Fibroblast of skin of right quadriceps (primary cell): ENCODE measurements at places on chromosomes 11 and 22.
A peak's percentile ranks its signal among the peaks of the same experiment; 100 is the strongest.

GRCh38 chr11:113373306-113373705 is 14.3 kb upstream of the ANKK1 start:
- DNase-seq, result peak; percentile 50

DNA sequence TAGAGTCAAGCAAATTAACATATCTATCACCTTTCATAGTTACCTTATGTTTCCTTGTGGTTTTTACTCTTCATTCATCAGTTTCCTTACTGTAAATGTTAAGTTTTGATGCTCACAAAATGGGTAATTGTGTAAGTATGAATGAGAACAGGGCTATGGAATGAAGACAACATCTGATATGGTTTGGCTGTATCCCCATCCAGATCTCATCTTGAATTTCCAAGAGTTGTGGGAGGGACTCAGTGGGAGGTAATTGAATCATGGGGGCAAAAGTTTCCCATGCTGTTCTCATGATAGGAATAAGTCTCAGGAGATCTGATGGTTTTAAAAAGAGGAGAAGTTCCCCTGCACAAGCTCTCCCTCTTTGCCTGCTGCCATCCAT is 107.6 kb downstream of the CCDC34 start:
- DNase-seq, result peak; percentile 96

- no peak for DNase-seq
These were observed 38.2 kb downstream of the CSRP3 start for GRCh38 chr11:19163617-19164016.

- DNase-seq, result no peak
These were observed 21.0 kb upstream of the HTATIP2 start for GRCh38 chr11:20342347-20343141.

DNA sequence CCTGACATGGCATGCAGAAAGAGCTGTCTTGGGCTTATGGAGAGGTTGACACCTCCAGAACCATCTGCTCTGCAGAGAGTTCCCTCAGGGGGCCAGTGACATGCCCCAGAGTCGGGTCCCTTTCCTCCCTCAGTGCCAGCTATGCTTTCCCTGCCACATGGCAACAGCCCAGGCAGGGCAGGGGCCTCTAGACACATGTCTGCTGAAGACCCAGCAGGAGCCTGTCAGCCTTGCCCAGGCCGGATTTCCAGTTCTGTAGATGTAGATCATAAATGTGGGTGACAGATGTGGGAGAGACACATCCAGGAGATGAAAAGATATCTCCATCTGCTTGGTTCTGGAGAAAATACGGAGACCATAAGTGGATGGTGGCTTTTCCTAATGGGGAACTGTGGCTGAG is 25.5 kb downstream of the NAV2 start:
- DNase-seq, result no peak

GRCh38 chr11:33912405-33913361 is 20.8 kb upstream of the LMO2 start:
- peak; percentile 93 for DNase-seq

DNA sequence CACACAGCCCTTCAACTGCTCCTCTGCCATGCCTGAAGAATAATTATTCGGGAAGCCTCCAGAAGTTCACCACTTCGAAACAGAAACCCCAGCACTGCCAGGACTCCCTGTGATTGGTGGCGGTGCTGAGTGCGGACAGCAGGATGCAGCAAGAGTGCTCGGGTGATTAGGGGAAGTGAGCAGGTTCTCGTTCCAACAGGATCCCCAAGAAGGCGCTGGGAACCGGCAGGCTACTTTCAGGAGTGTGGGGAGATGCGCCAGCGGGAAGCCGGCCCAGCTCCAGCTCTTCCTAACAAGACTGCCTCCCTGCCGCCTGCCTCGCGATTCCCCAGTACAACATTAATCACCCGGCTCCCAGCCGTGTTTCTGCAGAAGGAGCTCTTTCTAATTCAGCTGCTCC is 630.2 kb downstream of the BRD1 start:
- no peak for DNase-seq

DNA sequence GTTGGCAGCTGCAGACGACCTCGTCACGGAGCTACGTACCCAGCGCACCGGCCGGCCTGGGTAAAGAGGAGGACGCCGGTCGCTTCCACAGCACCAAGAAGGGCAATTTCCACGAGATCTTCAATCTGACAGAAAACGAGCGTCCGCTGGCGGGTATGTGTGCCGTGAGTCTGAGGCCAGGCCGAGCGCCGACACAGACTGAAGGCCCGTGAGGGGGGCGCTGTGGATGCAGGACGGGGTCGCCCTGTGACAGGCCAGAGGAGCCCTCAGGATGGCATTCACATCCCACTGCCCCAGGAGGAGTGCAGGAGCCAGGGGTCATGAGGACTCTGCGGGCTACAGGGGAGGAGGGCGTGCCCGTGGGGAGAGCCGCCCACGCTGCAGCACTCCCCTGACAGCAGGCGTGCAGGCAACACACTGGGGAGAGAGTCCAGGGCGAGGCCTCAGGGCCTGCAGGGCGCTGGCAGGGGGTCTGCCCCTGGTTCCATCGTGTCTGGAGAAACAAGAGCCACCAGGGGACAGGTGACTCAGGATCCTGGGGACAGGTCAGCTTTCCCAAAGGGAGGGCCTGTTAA is 53.6 kb downstream of the GRAMD4 start:
- DNase-seq, result no peak

DNA sequence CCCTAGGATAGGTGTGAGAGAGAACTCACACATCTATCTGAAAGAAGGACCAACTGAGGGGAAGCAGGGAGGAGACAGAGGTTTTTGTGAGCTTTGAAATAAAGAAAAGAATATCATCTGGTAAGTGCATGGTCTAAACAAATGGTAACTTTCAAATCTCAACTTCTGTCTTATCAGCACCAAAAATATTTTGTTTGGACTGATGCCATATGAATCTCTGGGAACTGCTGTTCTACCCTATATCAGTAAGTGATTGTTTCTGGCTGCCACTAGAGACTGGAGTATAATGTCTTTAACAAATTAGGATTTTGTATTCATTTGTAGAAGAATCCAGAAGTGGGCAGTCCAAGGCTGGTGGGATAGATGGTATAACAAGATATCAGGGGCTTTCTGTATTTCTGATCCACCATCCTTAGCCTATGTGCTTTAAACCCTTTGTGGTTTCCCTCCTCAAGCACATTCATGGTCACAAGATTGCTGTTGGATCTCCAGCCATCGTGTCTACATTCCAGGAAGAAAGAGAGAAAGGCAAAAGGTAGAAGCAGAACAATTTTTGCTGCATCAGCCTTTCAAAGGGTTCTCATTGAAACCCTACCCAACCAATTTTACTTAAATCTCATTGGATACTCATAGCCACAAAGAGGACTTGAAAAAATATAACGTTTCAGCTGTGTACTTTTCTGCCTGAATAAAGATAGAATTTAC is 4.7 kb downstream of the HEPHL1 start:
- DNase-seq, result no peak

- DNase-seq, result no peak
These were observed 44.1 kb downstream of the IGLL5 start for GRCh38 chr22:22931557-22932270.

DNA sequence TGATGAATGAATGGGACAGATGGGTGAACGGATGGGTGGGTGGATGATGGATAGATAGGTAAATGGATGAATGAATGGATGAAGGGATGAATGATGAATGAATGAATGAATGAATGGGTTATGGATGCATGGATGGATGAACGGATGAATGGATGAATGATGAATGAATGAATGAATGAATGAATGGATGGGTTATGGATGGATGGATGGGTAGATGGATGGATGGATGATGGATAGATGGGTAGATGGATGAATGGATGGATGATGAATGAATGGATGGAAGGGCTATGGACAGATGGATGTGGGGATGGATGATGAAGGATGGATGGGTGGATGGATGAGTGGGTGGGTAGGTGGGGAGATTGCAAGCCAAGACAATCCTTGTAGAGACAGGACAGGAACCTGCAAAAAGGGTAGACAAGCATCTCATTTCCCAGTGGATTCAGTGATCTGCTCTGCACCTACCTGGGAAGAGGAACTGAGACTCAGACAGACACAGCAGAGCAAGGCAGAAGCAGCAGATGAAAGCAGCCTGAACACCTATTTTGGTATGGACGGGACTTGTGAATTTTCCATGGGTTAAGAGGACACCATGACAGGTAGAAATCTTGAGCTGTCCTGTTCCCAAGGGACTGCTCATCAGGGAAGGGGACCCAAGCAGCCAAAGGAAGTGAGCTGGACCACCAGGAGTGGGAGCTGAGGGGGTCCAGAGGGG is 68.0 kb downstream of the EFCAB6 start:
- DNase-seq, result no peak

GRCh38 chr11:126341760-126342161 is 13.7 kb upstream of the ST3GAL4 start:
- DNase-seq, result peak; percentile 97

DNA sequence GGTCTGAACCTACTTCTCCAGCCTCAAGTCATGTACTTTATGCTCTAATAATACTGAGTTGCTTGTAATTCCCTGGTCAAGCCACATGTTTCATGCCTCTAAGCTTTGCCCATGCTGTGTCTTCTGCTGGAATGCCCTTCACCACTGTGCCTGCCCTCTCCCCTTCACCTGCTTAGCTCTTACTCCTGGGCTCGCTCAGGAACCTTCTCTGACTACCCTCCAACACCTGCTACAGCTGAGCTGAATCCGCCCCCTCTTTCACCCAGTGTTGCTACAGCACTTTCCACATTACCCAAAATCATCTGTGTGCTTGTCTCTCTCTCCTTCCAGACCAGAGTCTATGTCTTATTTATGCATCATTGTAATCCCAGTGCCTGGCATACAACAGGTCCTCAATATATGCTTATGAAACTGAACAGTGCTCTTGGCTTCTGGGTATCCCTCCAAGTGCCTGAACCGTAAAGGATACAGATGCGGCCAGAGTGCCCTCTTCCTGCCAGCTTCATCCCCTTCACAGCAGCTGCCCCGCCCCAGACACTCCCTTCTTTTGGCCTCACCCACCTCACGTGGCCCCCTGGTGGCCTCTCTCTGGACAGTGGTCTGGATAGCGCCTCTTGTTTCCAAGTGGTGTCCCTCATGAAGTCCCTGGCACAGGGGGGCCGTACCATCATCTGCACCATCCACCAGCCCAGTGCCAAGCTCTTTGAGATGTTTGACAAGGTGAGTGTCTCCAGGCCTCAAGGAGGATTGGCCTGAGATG is 7.1 kb downstream of the ABCG4 start:
- DNase-seq, result no peak

DNA sequence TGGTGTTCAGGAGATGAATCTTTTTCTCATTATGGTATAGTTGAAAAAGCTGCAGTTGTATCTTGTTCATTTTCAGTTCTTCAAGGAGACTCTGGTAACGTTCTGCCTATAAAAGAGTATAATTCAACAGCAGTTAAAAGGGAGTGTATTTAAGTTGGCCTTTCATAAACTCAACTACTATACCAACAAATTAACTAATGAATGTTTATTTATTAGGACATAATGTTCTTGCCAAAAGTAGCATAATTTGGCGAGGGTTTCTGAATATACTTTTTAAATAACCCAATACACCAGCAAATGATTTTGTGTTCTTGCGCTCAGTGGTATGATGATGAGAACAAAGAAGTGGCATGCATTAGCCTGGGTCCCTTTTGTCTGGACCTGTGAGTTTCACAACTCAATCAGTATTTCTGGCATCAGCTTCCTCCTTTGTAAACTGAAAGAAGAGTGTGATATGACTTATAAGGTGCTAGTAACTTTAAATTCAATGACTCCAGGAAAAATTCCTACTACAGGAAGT is 10.9 kb downstream of the SMC1B start:
- DNase-seq, result no peak

DNA sequence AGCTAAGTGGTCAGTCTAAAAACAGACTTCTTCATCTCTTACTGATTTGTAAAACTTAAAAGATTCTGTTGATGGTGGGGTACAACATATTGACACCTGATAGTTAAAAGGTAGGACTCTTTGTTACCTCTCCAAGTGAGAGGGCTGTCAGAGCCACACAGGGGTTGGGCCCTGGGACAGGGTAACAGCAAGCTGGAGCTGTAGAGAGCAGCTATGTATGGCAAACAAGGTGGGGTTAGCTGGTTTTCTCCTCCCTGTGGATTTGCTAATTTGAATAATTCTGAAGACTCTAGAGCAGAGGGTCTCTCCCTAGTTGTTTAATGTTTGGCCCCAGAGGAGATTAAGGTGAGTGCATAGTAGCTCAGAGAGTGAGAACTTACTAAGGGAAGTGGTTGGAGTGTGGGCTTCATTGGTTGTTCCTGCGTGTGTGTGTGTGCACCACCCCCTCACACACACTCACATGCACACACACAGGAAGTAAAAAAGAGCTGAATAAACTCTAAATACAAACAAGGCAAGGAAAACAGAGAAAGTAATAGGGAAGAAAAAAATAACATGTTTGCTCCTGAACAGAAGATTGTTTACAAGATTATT is 9.2 kb upstream of the GAS2 start:
- no peak for DNase-seq

DNA sequence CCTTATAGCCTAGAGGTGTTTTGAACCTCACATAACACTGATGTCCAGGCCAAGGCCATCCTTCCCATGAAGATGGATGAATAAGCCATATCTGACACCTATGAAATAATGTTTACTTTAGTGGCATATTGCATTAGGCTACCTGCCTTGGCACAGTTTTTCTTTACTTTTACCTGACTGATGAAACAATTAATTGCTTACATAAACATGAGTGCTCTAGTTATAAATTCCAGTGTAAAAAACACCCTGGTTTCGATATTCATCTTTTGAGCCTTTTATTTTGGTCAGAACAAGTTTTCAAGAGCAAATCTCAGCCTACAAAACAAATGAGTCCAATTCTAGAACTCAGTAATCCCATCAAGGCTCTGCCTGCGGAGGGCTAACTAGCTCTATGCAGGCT is 7.0 kb upstream of the HBE1 start:
- DNase-seq, result no peak

DNA sequence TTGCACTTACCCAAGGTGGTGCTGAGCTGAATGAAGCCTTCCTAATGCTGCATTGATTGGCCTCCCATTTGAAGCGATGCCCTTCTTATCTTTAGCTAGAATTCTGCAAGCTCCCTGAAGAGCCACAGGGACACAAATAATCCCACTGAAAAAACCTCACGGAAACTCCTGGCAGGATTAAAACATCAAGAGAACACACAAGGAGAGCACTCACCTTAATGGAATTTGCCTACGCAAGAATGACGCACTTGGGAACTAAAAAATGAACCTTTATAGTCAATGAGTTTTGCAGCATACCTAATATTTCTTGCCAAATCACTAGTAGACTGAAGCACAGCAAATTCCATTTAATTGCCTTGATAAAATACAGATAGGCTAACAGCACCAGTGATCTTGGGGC is 232.8 kb upstream of the UBASH3B start:
- peak; percentile 46 for DNase-seq

DNA sequence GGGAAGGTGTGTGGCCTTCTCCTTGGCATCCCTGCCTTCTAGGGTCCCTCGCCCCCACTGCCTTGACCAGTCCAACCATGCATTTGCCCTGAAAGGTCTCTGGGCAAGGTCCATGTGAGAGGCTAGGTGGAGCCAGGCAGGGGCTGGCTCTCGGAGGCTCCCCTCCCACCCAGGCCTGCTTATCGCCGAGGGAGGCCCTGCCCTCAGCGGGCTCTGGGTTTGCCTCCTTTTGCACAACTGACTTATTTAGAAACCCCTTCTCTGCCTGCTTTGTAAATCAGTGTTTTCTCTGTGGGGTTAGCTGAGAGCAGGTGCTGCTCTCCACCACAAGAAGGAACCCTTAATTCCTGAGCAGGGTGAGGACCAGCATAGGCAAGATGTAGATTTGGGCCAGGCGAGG is 47.7 kb downstream of the CD82 start:
- no peak for DNase-seq
